ENCODE measurements at places on chromosomes 7 and 10.
A peak's percentile ranks its signal among the peaks of the same experiment; 100 is the strongest.

DNA sequence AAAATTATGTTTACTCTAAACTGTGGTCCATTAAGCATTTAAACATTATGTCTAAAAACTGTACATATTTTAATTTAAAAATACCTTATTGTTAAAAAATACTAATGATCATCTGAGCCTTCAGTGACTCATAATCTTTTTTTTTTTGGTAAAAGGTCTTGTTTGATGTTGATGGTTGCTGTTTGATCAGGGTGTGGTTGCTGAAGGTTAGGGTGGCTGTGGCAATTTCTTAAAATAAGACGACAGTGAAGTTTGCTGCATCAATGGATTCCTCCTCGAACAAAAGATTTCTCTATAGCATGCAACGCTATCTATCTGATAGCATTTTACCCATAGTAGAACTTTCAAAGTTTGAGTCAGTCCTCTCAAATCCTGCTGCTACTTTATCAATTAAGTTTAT is 180.0 kb upstream of the AHR start:
- no peak for DNase-seq

DNA sequence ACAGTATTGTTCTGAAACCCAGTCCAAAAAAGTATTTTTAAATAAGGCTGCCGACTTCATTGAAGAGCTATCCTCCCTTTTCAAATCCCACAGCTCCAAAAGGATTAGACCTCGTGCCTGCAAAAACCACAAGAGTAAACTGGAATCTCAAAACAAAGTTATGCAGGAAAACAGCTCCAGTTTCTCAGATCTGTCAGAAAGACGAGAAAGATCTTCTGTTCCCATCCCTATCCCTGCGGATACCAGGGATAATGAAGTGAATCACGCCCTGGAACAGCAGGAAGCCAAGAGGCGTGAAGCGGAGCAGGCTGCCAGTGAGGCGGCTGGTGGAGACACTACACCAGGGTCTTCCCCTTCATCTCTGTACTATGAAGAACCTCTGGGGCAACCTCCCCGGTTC is 12.6 kb downstream of the MYPN start:
- DNase-seq: no peak

DNA sequence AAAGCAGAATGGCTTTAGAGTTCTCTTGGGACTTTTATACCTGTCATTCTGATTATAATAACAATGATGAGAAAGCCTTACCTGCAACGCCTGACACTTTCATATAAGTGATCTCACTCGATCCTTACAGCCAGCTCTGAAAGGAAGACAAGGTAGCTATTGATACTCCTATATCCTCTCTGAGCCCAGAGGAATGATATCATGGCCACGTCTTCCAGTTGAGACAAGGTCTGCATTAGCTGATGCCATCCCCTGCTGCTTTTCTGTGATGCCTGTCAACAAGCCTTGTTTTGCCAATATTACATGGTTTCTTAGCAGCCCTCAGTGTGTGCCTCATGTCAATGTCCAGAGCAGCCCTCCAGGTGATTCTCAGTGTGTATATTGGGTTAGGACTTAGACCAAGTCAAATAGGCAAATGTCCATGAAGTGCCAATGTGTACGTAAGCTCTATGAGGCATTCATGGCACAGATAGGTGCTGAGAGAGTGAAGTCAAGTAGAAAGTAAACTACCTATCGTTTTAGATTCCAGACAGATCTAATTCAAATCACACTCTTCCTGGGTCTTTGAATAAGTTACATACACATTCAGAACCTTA is 405.9 kb downstream of the ADRA2A start:
- no peak for DNase-seq

DNA sequence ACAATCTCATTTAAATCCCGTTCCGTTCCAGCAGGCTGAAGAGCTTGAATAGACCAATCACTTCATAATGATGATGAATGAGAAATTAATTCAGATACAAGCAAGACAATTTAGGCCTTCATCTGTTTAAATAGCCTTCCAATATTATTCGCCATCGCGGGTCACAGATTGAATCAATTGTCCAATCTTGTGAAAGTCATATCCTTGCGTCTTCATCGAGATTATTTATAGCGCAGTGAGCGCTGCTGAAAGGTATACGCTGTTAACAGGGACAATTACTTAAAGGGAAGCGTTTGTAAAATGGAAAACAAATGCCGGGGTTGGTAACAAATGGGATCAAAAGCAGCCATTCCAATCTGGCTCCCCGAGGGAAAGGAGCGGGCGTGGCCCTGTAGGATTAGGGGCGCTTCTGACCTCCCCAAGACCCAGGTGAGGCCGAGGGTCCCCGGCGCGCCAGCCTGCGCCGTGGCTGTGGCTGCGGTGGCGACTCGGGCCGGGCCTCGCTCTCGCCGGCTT is 8.6 kb downstream of the EVX1 start:
- DNase-seq: no peak

DNA sequence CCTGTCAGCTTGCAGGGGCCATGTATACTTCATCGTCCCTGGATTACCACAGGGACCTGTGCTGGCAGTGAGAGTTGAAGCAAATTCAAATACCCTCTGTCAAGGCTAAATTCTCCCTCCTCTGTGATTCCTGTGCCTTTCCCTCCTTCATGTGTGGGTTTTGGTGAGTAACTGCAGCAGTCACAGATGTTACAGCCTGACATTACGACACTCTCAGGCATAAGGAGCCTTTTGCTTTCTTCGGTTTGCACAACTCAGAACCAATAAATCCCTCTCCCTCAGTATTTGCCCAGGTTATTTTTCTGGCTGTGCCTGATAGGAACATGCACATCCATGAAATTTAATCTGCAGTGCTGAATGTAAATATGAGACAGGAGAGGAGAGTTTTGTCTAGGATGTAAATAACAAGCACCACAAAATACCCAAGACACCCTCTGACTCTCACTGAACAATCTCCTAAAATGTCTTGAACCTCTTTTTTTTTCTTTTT is 997.2 kb upstream of the GHITM start:
- DNase-seq: peak; percentile 5

DNA sequence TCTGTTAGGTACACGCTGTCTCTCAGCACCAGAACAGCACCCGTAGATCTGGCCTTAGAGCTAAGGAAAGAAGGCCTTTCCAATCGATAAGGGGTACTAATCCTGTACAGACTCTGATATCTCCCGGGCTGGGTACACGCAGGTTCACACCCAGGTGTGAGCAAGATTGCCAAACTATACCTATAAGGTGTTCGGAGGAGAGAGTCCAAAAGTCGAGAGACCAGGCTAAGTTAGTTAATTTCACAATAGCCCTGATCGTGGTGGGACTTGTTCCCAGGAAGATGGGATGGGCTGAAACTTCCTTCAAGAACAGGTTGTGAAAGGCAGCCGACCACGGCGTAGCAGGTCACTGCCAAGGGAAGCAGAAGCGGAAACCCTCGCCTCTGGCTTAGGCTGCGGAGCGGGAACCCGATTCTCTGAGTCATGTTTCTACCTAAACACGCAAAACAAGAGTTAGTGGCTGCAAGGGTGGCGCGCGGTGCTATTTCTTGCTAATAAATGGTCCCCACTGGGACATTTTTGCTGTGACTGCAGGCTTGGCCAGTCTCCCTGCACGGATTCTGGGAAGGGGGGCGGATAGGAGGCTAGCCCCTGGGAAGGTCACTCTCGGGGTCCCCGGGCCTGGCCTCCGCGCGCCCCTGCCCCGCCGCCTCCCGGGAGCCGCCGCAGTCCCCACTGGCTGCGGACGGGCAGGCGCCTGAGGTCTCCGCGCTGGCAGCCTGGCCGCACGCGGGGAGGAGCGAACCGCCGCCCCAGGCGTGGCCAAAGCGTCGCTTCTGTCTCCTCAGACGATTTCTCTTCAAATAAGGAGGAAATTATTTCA is 75.4 kb upstream of the PDSS1 start:
- DNase-seq: peak; percentile 73

DNA sequence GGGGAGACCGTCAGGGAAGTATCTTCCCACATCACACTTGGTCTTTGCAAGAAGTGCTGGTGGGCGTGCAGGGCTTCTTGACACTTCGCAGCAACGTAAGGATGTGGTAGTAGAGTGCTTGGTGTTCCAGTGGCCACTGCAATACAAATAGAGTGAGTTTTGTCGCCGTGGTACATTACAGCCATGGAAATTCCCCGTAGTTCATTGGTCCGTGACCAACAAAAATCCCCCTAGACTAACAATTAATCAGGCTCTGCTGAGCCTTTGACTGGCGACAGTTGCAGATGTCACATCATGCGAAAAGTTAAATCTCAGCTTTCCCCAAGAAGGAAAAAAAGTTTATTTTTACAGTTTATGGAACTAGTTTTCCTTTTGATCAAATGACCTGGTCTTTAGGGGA is 134.7 kb downstream of the MGMT start:
- DNase-seq: no peak

Data from NB4 (cell line).